ENCODE measurements at places on chromosomes 2 and 18.

DNA sequence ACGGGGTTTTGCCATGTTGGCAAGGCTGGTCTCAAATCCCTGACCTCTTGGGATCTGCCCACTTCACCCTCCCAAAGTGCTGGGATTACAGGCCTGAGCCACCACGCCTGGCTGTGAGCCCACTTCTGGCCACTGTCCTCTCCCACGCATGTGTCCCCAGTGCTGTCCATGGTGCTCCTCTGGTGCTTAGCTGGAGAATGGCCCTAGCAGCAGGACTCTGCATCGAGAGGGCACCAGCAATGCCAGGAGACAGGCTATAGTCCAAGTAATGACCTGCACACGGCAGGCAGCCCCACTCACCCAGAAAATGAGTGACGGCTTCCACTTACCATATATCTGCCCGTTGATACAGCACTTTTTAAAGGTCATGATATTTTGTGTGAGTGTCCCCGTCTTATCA lies 66.3 kb upstream of the NARS1 start:
- no peak for DNase-seq

GRCh38 chr2:228841475-228841874 lies 429.6 kb downstream of the PID1 start:
- DNase-seq, result no peak

DNA sequence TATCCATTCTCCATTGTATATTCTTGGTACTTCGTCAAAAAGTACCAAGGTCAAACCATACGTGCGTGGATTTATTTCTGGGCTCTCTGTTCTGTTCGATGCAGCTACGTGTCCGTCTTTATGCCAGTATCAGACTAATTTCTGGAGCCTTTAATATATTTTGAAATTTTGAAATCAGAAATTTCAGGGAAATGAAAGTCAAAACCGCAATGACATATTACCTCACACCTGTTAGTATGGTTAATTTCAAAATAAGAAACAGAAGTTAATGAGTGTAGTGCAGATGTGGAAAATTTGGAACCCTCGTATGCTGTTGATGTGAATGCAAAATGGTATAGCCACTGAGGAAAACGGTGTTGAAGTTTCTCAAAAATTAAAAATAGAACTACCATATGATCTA lies 156.1 kb upstream of the TRIB2 start:
- no peak for DNase-seq

DNA sequence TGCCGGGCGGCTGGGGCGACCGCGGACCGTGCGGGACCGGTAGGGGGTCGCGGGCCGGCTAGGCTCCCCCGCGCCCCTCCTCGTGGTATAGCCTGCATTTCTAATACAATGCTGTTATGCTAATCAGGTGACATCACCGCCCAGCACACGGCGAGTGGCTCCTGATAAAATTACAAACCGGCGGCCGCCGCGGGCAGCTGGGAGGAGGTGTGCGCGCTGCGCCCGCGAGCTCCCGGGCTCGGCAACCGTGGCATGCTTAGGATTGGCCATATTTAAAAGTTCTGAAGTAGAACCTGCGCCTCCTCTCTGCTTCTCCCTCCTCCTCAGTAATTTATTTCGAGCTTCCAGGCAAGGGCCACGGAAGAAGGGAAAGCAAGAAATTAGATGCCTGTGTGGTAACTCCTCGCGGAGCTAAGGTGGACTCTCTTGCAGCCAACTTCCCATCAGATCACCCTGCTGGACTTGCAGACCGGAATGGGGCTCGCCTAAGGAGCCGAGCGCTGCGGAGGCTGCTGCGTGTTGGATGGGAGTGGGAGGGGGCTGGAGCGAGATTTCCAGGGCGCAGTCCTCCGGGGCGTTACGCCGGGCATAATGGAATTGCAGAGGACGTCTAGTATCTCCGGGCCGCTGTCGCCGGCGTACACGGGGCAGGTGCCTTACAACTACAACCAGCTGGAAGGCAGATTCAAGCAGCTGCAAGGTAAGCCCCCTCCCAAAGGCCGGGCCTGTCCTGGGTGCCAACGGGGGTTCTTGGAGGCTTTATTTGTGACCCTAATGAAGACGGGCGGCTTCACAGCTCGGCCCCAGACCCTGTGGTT lies 102.3 kb downstream of the SPTBN1 start:
- no peak for DNase-seq
